ENCODE measurements at places on chromosomes 1 and 21.

DNA sequence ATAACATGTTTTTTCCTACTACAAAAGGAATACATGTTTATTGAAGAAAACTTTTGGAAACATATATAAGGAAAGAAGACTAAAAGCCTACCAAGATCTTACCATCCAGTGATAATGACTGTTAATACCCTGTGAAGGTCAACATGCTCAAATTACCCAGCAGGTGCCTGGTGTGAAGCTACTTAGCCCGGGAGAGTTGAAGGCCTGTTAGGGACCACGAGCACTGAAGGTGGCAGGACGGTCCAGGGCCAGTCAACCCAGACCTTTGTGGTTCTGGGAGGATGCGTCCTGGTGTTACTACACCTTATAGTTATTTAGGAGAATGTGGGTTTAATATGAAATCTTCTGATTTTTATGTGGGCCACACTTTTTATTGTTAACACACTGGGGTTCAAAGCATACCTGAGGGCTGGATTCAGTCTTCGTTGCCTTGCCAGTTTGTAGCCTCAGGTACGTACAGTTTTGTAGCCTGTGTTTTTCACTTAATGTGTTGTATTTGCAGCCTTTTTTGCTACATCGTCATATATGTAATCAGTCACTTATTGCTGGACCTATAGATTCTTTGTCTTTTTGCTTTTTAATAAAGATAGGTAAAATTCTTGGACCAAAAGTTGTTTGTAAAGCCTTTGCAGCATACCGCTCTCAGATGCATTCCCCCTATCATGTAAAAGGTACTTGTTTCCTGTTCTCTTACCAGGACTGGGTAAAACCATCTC is 9.8 kb downstream of the ITSN1 start:
- no peak for DNase-seq

DNA sequence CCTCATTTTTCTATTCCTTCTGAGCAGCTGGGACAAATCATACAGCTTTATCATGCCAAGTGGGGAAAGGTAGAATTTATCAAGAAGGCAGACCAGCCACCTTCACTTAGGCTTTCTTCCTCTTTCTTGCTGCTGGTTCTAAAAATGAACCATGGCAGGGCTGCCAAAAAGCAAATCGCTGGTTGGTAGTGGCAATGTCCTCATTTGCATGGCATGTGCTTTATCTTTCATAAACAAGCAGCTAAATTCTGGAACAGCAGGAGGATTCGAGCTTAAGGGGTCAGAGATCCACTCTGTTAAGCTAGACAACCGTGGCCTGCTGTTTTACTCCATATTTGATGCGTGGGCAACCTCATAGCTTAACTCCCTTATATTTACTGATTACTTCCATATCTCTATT is 91.3 kb downstream of the RPE65 start:
- no peak for DNase-seq

DNA sequence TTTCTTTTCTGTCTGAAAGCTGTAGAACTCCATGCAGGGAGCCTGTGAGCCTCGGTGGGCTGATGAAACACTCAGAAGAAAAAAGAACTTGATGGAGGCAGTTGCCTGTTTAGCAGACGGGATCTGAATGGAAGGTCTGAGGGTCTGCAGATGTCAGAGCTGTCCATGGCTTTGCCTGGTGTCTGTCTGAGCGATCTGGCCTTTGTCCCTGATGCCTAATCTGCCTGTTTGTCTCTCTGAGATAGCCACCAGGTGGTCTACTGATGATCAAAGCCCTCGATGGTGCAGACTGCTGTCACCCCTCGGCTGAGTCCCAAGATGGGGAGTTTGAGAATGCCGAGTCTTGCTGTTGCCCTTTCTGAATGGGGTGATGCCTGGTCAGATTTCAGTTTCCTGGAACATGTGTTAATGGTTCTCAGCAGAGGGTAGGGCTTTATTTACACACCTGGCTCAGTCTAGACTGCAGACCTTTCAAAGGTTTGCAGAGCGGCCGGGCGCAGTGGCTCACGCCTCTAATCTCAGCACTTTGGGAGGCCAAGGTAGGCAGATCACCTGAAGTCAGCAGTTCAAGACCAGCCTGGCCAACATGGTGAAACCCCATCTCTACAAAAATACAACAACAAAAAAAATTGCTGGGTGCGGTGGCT is 90.4 kb downstream of the KIF26B start:
- no peak for DNase-seq

DNA sequence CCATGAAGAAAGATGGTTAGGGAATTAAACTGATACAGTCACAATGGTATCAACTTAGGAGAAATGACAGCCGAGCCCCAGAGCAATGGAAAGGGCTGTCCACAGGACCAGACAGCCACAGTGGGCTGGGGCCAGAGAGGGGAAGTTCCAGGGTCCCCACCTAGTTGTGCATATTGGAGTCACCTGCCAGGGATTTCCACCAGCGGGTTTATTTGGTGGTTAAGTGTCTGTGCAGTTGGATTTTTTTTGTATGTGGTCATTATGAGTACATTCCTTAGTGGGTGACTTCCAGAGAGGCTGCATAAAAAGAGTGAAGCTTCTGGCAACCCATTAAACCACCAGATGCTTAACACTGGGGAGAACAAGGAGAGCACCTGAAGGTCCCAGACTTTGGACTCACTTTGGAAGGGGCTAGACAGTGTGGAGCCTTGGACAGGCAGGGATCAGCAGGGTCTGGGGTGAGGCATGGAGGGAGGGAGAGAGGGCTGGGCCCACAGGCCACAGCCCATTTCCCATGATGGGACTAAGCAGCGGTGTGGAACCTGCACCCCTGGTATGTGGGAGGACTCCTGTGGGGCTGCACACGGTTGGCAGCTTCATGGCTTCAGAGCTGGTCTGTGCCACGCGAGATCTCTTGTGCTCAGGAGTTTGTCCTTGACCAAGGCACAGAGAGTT is 7.8 kb upstream of the PTTG1IP start:
- DNase-seq: no peak

GRCh38 chr1:64922336-64922735 is 44.0 kb downstream of the JAK1 start:
- no peak for DNase-seq

DNA sequence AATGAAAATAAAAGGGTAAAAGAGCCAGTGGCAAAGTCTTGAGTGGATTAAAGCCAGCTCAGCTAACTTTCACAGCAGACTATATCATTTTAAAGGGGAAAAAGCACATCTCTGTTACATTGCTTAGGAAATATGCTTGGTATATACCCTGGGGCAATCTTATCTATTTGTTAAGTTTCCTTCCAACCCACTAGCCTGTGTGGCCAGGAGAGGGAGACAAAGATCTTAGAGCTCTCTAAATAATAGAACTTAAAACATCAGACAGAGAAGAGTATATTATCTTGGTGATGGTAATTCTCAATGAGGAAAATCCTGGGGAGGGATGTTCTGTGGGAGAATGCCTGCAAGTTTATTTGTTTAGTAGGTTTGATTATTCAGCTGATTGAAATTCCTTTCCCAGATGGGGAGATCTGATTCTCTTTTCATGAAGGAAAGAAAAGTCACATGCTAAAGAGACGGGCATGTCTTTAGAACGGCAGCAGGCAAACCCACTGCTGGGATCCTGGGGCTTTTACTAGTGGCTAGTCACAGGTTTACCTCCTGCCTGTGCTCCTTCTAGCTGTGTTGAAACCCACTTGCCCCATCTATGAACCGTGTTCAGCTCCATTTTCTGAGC is 3.6 kb downstream of the KCNE2 start:
- DNase-seq: no peak

- no peak for DNase-seq
Measured at GRCh38 chr1:72362538-72362937, 80.2 kb upstream of the NEGR1 start.

DNA sequence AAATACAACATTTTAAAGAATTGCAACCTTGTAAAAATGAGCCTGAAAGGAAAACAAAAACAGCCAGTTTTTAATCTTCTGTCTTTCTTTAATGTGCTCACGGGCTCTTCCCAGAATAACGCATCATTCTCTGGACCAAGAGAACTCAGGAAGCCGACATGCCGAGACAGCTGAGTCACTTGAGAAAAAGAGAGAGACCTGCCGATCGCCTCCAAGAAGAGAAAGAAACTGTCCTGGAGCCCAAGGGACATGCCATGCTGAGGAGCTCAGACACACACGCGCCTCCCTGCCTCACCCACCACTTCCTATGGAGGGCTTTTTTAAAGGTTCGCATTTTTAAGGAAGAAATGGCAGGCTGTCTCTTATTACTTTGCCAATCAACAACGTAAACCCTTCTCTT is 176.4 kb downstream of the ZNF281 start:
- DNase-seq: no peak

DNA sequence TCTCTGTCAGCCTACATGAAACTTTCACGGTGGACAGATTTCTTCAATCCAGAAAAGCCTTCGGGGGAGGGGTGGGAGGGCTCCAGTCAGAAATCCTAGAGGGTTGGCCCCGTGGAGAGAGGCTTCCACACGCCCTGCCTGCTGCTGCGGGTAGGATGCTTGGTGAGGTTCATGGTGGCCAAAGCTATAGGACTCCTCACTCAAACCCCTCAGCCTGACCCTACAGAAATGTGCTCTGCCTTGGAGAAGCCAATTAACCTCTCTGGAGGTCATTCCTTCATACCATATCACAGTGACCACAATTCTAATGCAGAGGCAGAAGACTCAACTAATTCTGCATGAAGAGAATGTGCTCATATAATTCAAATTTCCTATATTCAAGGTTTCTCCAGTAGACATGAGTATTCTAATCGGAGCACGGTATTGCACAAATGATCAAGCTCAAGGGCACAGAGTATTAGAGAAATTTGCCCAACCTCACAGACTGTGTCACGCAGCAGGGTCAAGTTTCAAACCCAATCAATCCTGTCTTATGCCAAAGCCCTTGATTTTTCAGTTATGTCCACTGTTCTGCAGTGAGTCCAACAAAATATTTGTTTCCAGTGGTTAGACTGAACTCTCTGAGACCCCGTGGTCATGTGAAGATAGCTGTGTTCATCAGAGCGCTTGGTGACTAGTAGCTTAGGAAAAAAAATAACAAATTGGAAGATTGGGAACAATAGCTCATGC is 104.8 kb downstream of the TOMM20 start:
- no peak for DNase-seq

- no peak for DNase-seq
Measured at GRCh38 chr21:27047283-27047657, 80.4 kb upstream of the ADAMTS5 start.

DNA sequence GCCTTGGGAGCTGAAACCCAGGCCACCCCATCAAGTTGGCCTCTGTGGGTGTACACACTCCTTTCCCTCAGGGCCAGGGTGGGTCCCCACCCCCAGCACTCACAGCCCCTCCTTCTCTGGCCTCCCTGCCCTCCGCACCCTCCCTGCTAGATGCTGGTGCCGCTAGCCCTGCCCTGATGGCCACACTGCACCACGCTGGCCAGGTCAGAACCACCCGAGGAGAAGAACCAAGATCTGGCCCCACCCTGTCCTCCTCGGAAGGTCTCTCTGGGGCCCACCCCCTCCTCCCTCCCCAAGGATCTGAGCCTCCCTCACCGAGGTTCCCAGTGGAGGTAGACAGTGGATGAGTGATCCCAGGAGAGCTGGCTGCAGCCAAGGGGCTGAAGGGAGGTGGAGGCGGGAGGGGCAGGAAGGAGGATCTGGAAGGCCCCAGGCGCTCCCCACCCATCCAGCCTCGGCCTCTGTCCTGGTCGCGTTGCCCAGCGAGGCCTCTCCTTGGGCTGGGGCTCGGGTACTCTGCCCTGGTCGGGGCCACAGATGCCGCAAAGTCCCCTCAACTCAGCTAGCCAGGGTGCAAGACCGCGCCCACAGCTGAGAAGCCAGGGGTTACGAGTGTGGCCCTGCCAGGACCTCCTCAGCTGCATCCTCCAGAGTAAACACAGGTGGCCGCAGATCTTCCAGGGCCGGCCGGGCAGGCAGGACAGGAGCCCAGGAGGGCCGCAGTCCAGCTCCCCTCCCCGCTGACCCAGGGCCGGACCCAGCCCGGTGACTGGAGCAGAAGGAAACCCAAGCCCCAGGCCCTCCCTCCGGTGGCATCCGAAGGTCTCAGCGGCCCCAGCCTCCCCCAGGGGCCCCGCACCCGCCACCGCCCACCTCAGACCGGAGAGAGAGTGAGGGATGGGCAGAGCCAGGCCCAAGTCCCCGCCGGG is 5.2 kb downstream of the B3GALT6 start:
- no peak for DNase-seq

DNA sequence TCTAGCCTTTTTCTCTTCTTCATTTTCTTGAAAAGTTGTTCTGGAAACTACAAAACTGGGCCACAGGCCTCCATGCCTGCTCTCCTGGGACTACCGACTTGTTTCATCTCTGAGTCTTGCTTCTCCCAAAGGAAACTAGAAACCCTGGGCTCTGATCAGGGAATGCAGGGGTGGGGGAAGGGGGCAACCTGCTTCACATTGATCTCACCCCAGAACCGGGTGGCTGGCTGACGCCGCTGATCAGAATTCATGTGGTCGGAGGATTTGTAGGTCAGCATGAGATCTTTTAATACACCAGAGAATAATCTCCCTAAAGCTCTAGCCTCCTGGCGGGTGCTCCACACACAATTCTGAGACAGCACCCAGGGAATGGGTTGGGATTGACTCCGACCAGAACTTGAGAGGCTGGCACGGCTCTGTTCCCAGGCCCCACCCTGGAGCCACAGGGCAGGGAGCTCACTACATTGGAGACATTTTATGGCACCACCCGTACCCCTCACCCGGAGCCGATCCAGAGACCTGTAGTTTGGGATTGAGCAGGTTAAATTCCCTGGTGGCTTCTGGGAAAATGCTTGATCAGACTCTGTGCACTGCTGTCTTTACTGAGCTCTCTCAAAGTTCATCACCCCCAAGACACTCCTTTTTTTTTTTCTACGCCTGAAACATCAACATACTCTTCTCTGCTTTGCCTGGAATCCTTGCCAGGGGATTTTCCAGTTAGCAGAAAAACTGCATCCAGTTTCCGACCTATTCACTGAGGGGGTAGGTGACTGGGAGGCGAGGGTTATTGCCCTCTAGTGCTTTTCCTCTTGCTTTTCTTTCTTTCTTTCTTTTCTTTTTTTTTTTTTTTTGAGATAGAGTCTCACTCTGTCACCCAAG is 12.2 kb upstream of the ARHGEF10L start:
- no peak for DNase-seq

- DNase-seq: no peak
Measured at GRCh38 chr1:14238472-14239307, 359.8 kb upstream of the KAZN start.

DNA sequence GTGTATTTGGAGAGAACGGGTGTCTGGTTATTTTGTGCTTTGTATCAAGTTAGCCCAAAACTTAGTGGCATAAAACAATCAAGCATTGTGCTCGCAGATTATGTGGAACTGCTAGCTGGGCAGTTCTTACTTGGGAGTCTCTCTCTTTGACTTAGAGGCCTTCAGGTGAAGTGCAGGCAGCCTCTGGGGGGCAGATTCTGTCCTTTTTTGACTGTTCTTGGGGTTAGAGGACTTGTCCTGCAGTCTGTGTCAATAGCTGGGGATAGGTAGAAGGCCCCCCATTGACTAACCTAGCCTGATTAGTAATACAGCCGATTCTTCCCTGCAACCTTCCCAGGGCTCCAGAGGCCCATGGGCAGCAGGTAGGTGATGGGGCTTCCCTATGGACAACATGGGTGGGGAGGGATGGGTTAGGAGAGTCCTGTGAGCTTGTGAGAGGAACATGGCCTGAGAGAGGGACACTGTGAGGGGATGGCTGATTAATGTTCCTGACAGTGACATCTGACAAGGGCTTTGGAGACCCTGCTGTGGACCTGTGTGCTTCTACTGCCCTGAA is 37.2 kb upstream of the ACOT11 start:
- DNase-seq: no peak

GRCh38 chr1:159560599-159560998 is 24.8 kb upstream of the OR10J5 start:
- DNase-seq: no peak
